Epithelial cell of proximal tubule (primary cell): ENCODE measurements at places on chromosomes 4 and X. TPM values are rescaled to one million over a fixed set of nuclear protein-coding genes. Genes with fewer than 3 reads are reported as not detected.

- no peak for DNase-seq
Observed at GRCh38 chr4:25795566-25796454, 67.0 kb downstream of the SEL1L3 start.

DNA sequence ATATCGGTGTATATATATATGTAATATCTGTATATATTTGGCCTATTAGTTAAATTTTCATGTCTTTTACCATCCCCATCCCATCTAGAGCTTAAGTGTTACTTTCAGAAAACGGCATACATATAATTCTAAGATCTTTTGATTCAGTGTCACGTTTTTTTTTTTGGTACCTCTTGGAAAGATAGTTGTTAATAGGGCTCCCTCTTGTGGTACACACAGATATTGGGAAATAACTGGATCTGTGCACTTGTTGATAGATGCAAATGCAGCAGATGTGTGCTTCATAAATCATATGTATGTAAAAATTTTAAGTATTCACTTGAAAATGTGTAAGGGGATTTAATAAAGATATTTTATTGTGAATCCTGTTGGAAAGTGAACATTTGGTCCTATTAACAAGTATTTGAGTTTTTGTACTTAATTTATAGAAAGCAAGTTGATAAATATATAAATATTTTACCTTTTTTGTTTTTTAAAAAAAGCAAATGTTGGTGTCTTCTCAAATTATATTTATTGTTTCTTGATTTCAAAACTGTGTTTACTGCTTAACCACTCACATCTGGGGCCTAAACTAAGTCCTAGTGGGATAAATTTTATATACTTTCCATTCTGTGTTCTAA, 74.7 kb downstream of the PAQR3 start:
- peak; percentile 56 for DNase-seq

GRCh38 chr4:78694457-78694787, 81.7 kb upstream of the BMP2K start:
- no peak for DNase-seq

GRCh38 chr4:38170338-38171169, 210.4 kb downstream of the PTTG2 start:
- DNase-seq = no peak

DNA sequence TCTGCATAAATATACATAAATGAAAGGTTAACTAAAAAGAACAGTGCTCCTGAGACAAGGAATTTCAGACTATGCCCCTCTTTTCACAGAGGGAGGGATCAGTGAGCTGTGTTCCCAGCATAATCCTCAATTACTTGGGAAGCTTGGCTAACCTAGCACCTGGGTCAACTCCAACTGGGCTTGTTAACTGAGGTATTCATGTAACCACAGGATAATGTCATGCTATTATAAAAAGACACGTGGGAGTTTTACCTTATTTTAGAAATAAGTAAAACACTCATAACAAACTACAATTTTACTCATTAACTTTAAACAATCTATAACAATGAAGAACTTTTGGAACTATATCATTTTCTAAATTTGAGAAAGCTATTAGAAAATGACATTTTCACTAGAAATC, 48.6 kb downstream of the RPGR start:
- no peak for DNase-seq

GRCh38 chrX:150503898-150504219, 64.6 kb upstream of the MTM1 start:
- no peak for DNase-seq

The RHOXF2B gene
- not detected in 2 replicates for total RNA-seq

The ADH1A gene
- not detected in 2 replicates for total RNA-seq

The BCORL1 gene
- total RNA-seq = 1.6 and 1.7 TPM in 2 replicates
